ENCODE measurements at places on chromosomes 4 and X.

- no peak for DNase-seq
Observed at GRCh38 chrX:100710816-100711215, 21.1 kb downstream of the SYTL4 start.

DNA sequence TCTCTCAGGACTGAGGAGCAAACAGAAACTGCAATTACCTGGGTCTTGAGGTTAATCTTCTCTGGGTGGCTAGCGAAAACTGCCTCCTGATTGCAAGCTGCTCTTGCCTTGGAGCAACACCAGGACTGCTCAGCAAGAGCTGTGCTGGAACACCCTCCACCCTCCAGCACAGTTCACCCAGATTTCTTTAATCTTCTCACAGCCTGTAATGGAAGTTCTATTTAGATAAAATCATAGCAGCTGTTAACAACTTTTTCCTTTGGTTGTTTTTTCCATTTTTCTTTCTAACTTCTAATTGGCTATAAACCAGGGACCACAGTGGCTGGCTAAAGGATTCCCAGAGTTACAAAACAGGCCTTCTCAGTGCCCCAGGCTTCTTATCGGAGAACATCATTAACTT is 36.3 kb downstream of the OPHN1 start:
- no peak for DNase-seq

DNA sequence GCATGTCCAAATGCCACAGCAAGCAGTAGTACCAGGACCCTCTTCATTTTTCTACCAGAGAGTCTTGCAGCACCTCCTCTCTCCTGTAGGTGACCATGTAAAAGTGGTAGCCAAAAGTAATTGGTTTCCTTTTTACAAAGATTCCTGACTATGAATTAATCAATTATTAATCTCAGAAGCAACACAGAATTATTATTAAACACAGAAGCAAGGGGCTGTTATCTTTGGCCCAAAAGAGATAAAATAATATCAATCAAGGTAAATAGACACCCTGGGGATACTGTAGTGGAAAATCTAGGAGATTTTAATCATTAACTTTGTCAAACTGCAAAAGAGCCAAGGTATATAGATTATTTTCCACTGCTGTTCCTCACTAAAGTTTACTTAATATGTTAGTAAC is at the start of gene GC:
TSS of gene GC (minus strand) at position 108 of the 400 bp plus-strand sequence. CDS start at position 47, 61 bp downstream.
- DNase-seq, result no peak

DNA sequence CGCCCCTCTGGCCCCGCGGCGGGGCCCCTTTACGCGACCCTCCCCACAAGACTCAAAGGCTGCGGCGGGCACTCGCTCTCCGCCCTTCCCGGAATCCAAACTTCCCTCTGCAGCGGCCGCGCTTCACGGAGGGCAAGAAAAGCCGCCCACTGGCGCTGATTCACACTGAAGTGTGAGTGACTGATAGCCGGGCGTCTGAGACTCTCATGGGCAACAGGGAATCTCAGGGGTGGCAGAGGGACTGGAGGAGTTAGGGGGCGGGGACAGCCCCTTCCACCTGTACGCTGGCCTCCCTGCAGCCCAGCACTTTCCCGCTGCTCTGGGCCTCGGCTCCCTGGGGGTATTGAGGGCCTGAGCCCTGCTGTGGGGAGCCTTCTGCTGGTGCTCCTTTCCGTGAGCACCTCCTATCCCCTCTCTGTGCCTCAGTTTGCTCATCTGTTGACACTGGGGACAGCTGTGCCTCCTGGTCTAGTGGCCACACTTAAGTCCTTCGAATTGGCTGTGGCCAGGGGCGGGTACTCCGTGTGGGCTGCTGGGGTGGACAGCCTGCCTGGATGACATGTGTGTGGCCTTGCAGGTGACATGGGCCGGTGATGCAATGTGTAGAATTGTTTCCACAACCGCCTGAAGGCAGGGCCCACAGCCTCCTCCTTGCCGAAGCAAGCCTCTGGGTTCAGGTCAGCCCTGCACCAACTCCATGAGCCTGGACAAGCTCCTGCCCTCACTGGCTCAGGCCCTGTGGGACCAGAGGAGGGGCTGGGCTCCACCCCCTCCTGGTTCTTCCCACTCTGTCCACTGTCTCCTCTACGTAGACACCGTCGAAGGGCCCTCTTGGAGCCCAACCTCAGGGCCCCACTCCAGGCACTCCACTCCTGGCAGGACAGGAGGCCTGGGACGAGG is 951 bp downstream of the SH3BP2 start:
- no peak for DNase-seq

DNA sequence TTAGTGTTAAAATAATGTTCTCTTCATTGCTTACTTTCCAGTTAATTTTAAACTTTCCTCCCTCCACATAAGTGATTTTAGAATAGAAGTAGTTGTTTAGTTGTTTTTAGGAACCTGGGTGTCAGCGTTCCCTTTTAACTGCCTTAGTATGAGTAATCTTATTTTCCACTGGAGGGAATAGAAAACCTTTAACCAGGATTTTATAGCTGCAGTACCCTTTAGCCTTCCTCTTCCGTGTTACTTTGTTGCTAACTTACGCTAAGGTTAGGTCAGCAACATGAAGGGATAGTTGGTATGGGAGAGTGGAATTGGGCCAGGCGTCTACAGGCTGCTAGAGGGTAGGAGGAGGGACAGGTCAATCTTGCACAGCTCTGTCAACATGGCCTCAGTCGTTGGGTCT is 31.5 kb downstream of the SMS start:
- no peak for DNase-seq

DNA sequence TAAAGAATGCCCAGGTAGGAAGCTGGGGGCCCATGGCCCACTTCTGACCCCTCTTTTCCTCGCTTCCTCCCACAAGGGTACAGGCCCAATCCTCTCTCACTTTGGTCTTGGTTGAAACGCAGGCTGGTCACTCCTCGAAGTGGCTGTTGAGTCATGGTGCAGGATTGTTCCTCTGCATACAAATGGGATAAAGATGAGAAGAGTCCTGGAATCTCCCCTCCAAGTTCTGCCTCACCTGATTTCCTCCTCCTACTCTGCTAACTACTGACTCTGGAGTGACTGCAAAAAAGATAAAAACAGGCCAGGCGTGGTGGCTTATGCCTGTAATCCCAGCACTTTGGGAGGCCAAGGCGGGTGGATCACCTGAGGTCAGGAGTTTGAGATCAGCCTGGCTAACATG is 1.7 kb downstream of the WDR45 start:
- no peak for DNase-seq

DNA sequence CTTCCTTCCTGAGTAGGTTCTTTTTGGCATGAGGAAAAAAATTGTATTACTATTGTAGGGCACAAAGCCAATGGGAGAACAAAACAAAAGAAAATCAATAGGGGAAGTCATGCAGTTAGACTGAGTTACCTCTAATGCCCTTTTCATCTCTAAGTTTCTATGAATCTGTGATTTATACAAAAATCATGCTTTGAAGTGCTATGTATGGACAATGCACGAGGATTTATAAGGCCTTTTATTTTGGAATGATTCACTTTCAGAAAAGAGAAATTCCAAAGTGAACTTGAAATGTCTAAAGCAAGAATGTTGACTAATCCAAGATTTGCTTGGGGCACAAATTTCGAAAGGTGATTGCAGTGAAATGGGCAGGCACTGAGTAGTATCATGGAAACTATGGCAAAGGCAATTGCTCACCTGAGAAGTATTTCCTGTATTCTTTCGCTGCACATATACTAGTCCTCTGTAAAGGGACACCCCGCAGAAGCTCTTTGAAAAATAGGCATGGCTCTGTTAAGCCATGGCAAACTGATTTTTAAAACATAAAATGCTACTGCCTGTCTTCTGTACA is 52.8 kb downstream of the ADGRG4 start:
- DNase-seq, result no peak

- no peak for DNase-seq
Observed at GRCh38 chrX:153776611-153777045, 4.2 kb upstream of the SRPK3 start.

DNA sequence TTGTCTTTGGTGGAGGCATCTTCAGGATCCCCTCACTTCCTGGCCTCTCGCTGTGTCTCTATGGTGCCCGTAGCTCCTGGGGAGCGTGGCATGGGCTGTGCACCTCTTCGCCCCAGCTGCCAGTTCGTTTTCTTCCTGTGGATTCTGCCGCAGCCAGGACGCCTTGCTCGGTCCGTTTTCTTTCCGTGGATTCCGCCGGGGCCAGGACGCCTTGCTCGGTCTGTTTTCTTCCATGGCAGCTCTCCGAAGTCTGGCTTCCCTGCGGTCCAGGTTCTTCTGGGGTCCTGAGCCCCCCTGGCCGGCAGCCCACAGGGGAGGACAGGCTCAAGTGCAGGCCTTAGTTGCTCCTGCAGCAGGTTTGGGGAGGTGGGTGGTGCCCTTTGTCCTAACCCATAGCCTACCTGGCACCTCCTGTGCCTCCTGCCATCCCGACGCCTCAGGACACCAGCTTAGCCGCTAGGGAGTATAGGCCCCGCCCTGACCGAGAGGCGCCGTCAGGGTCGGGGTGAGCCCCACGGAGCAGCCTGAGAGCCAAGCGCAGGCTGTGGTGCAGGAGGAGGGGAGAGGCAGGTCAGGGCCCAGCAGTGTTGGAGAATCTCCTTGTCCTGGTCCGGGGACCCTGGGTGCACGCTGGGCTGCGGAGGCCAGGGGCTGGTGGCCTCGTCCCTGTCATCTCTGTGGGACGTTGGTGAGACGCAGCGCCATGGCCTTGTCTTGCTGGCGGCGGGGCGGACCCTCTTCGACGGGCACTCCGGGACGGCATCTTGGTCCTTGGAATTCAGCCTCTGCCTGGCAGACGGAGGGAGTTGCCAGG is 27.1 kb downstream of the UVSSA start:
- DNase-seq, result no peak

DNA sequence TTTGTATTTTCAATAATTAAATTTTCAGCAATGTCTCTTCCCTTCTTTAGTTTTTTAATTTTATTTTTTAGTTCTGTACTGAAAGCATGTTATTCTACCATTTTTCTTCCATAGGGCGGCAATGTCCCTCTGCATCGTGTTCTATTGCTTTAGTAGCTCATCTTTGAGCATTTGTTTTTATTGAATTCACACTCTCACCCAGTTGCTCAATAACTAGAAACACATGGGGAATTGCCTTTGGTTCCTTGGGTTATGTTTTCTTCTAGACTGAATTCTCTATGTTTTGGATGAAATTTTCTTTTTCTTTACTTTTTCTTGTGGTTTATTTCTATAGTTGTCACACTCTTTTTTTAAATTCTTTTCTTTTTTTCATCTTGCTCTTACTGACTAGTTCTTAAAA is 233.8 kb upstream of the LDB2 start:
- no peak for DNase-seq

DNA sequence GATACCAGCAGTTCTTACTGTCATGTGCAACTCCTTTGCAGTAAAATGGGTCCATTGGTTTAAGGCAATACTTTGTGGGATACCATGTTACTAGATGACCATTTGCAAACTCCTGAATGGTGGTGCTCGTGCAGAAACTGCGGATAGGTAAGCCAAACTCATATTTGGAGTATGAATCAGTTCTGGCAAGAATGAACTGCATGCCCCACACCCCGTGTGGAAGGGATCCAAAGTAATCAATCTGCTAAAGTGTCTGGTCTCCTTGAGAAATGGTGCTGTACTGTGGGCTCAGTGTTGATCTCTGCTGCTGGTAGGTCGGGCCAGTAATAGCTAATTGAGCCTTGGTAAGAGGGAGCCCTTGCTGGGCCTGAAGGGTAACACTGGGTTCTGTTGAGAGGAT is 4.2 kb upstream of the TAB3 start:
- no peak for DNase-seq

DNA sequence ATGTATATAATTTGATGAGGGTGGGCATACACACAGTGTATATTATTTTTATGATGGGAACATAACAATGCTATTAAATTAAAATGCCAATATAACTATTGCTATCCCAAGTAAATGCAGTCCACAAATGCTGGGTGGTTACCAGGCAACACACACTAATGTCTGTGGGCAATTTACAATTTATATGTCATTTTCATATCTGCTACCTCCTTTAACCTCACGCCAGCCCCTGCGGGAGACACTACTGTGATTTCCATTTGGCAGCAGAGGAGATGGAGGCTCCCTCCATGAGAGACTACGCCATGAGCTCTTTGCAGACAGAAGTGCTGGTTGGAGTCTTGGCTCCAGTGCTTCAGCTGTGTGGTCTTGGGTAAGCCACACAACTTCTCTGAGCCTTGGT is 87.9 kb downstream of the PPP2R2C start:
- no peak for DNase-seq

GRCh38 chrX:31706466-31706865 is 634.6 kb upstream of the FTHL17 start:
- no peak for DNase-seq

DNA sequence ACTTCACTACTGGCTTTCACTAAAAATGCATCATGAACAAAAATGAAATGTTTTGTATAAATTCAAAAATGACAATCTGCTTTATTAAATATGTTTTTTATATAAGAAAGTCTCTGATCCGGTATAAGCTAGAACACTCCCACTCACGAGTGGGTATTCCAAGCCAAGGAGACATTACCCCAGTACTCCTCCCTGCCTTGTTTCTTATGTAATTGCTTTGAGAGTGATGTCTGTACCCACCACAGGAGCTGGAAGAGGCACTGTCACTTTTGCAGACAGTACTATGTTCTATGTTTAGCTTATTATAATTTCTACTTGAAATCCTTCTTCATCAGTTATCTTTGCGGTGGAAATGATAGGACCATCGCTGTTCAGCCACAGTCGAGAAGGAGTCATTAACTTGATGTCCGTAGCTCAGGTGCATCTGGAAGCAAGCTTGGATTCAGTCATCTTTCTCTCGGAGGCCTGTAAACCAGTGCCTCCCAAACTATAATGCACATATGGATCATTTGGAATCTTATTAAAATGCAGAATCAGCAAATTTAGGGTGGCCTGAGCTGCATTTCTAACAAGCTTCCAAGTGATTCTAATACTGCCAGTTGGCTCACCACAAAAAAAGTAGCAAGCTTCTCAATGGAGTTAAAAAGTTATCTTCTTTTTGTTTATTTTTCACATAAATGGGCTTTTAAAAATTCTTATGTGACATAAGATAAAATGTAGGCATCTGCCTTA is 396.4 kb downstream of the GRIA2 start:
- no peak for DNase-seq

- DNase-seq, result no peak
Observed at GRCh38 chr4:98522062-98522461, 136.3 kb downstream of the TSPAN5 start.

DNA sequence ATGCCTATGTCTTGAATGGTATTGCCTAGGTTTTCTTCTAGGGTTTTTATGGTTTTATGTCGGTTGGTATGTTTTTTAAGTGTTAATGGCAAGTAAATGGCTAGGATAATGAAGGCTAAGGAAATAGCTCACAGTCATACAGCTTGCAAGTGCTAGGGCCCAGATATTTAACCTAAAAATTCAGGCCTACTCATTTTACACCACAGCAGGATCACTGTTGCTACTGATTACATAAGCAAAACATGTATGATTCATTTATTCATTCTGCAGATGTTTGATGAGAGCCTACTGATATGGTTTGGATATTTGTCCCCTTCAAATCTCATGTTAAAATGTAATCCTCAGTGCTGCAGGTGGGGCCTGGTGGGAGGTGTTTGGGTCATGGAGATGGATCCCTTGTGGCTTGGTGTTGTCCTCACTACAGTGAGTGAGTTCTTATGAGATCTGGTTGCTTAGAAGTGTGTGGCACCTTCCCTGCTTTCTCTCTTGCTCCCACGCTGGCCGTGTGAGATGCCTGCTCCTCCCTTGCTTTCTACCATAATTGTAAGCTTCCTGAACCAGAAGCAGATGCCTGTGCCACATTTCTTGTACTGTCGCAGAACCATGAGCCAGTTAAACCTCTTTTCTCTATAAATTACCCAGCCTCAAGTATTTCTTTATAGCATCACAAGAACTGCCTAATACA is 175.5 kb downstream of the MAPK10 start:
- no peak for DNase-seq

- no peak for DNase-seq
Observed at GRCh38 chrX:119667111-119667878, 25.7 kb downstream of the SEPTIN6 start.

Data from T-helper 9 cell (primary cell).